Astrocyte (in vitro differentiated cells and primary cell): ENCODE measurements at places on chromosomes 2 and 18.
A peak's percentile ranks its signal among the peaks of the same experiment; 100 is the strongest.

- DNase-seq = peak; percentile 87
Observed at GRCh38 chr2:17658251-17658843, 95.3 kb downstream of the SMC6 start.

DNA sequence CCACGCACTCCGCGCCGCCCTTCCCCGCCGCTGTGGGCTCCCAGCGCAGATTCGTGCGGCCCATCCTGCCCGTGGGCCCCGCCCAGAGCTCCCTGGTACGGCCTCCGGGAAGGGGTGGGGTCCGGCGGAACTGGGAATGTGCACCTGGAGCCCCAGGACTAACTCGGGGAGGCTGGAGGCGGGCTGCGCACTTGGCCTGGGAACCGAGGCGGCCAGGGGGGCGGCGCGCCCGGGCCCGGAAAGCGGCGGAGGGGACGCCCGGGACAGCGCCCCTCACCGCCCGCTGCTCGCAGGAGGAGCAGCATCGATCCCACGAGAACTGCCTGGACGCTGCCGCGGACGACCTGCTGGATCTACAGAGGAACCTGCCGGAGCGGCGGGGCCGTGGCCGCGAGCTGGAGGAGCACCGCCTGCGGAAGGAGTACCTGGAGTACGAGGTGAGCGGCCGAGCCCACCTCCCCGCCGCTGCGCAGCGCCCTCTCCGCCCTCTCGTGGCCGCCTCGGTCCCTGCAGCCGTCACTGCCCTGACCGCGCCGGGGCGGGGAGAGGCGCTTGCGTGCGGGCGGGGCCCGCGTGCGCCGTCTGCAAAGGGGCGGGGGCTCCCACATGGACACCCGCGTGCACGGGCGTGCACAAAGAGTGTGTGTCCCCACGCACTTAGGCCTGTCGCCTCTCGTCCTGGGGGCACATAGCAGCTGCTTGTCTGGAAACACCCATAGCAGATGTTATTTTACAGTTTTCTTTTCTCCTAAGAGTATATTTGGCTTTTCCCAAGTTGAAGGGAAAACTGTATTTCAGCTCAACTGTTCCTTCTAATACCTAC lies 25.2 kb downstream of the PSD4 start:
- peak; percentile 37 for DNase-seq

GRCh38 chr2:166563894-166564293 lies 69.8 kb upstream of the SCN7A start:
- peak; percentile 14 for DNase-seq

- no peak for DNase-seq
Observed at GRCh38 chr2:178782236-178782635, 25.0 kb downstream of the TTN start.

DNA sequence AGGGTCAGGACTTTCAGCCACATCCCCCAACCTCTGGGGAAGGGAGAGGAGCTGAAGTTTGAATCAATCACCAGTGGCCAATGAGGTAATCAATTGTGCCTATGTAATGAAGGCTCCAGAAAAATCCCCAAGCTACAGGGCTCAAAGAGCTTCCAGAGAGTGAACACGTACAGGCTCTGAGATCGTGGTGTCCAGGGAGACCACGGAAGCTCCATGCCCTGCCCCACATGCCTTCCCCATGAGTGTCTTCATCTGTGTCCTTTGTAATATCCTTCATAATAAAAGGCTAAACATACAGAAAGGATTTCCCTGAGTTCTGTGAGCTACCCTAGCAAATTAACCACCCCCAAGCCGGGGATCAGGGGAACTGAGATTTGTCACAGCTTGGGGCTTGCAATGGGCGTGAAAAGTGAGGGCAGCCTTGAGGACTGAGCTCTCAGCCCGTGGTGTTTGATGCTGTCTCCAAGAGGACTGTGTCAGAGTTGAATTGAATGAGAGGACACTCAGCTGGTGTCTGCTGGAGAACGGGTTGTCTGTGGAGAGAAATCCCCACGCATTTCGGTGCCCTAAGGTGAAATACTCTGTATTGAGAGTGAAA lies 25.5 kb upstream of the TUBB6 start:
- DNase-seq = peak; percentile 92

GRCh38 chr2:8574196-8575037 lies 107.4 kb upstream of the ID2 start:
- DNase-seq = peak; percentile 43

DNA sequence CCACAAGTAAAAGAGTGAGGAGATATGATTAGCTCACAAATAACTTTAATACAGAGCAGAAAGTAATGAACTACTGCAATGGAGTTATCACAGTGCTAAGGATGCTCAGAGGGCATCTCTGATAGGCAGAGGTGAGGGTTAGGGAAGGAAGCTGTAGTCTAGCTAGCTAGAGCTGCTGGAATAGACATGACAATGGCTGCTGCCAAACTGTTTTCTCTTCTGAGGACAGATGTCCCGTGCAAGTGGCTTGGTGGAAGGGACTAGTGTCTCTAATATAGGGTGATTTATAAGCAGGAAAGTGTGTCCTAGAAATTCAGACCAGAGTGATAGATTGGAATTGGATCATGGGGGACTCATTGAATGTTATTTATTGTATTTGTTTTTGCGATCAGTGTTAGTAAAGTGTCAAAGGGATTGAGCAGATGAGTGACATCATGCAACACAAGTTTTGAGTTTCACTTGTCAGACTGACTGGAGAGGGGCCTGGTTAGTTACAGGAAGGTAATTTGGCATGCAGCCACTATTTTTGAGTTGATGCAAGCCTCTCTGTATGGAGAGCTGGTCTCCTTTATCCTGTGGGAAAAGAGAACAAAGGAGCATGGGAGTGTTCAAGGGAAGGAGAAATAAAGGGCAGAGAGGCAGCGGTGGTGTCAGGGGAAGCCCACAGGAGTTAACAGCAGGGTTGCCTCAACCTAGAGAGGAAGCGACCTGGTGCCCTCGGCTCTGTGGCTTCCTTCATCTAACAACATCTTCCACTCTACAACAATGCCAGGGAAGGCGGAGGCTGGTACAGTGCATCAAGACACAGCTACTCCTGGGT lies 1.9 kb downstream of the CTLA4 start:
- DNase-seq = no peak

GRCh38 chr2:74744731-74745515 lies 89.0 kb upstream of the HK2 start:
- no peak for DNase-seq

DNA sequence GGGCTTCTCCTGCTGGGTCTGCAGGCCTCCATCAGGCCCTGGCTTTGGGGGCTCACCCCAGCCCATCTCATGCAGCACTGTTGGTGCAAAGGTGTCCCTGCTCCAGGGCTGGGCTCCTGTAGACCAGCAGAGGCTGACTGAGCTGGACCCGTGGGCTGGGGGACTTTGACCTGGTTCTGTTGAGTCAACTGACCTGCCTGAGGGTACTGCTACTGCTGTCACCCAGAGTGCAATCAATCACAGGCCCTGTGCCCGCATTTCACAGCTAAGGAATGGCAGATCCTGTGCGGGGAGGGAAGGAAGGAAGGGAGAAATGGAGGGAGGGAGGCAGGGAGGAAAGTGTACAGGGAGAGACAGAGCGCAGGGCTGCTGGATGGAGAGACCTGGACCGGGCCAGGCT lies 136.8 kb downstream of the TPO start:
- no peak for DNase-seq

- no peak for DNase-seq
Observed at GRCh38 chr18:51622702-51623101, 425.2 kb upstream of the MEX3C start.

DNA sequence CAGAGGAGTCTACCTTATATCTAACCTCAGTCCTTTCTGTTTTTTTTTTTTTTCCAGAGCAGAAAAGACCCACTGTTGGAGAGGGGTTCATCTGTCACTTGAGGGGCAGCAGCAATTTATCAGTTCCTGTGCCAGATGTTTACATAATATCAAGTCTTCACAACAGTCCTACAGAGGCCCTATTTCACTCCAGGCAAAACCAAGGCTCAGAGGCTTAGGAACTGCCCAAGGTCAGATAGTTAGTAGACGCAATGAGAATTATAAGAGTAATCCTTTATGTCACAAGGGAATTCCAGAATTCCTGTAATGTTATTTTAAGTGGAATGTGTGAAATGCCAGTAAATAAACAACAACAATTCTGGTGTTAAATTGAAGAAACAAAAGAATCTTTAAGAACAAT lies 696.1 kb downstream of the NRXN1 start:
- no peak for DNase-seq

GRCh38 chr2:217994776-217995274 lies 8.0 kb downstream of the TNS1 start:
- peak; percentile 87 for DNase-seq

GRCh38 chr2:133331436-133331835 lies 236.8 kb downstream of the NCKAP5 start:
- DNase-seq = no peak

- DNase-seq = peak; percentile 65
Observed at GRCh38 chr2:150147889-150148683, 339.4 kb downstream of the RND3 start.

DNA sequence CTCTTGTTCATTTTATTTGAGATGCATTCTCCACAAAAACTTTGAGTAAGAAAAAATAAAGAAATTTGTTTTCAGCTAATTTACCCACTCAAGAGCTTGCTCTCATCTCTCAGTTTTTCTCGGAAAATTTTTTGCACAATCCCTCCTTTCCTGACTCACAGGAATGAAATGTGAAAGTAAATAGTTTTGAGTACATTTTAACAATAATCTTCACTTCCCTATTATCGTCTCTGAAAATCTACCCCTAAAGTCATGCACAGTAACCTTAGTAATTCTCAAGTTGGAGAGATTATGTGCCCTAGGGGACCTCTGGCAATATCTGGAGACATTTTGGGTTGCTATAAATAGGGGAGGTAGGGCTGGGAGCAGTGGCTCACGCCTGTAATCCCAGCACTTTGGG lies 2.6 kb downstream of the CYB5A start:
- DNase-seq = no peak

GRCh38 chr2:206824087-206824618 lies 58.7 kb downstream of the FASTKD2 start:
- DNase-seq = no peak

DNA sequence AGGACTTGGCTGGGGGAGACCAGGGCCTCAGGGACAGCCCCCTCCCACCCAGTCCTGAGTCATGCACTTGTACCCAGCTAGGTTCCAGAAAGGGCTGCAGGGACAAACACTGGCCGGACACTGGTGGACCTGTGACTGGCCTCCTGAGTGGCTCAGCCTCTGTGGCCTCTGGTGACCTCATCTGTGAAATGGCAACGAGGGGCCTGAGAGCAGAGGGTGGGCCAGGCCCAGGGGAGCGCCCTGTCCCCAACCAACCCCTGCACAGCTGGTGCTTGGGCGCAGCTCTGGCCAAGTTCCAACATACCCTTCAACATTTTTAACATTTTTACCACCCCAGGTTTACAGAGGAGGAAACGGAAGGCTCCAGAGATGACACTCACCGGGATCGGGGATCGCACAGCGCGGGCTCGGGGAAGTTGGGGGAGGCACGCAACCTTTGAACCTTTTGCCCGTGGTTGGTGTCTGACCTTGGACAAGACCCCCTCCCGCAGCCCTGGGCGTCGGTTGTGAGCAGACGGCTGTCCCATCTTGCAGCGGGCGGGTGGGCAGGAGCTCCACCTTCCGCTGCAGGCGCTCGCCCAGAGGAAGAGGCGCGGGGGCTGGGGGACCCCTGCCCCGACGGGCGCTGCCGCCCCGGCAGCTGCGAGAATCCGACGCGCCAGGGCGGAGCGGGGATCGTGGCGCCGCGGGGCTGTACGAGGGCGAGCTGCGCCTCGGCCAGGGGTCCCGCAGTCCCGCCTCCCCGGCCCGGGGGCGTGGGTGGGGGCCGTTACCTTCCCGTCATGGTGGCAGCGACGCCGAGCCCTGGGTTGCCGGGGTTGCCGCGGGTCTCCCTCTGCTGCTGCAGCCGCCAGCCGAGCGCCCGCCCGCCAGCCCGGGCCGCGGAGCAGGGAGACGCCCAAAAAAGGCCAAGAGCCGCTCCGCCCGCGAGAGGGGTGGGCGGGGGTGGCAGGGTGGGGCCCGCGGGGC lies 805 bp downstream of the LIMS2 start:
- no peak for DNase-seq

GRCh38 chr2:152594022-152594766 lies 123.1 kb downstream of the PRPF40A start:
- no peak for DNase-seq

DNA sequence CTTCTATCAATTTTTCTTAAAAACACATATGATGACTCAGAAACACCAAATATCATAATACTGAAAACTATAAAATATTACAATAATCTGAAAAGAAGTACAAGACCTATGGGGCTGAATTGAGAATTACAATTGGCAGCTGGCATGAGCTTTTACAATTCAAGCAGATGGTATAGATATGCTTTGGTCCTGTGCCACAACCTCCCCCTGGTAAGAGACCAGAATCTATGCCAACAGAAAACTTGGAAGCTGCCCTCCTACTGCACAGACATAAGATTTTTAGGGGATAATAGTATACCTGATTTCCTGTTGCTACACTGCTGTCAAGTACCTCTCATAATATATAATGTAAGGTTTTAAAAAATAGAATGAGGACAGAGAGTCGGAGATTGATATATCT lies 46.8 kb upstream of the CDH7 start:
- no peak for DNase-seq

- DNase-seq = no peak
Observed at GRCh38 chr18:67517444-67517765, 885 bp upstream of the DSEL start.

GRCh38 chr2:4668381-4668780 lies 965.0 kb downstream of the DCDC2C start:
- DNase-seq = no peak

- no peak for DNase-seq
Observed at GRCh38 chr2:207724113-207724512, 12.7 kb downstream of the CCNYL1 start.

DNA sequence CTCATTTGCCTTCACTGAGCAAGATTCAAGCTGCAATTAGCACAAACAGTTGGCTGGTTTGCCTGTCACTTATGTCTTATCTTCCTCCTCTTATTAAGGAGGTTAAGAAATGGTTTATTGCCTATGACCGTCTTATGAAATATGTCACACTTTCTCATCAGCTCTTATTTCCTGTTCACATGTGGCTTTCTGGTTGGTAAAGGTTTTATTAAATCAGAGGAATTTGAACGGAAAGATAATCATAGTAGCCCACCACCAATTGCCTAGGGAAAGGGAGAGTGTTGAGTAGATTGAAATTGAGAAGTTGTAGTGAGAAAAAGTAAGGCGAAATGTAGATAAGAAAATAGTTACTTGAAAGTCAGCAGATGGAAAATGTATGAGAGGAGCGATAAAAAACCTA lies 4.2 kb upstream of the IL1R1 start:
- no peak for DNase-seq

- DNase-seq = peak; percentile 16
Observed at GRCh38 chr2:237895544-237896506, 36.4 kb downstream of the RAMP1 start.

DNA sequence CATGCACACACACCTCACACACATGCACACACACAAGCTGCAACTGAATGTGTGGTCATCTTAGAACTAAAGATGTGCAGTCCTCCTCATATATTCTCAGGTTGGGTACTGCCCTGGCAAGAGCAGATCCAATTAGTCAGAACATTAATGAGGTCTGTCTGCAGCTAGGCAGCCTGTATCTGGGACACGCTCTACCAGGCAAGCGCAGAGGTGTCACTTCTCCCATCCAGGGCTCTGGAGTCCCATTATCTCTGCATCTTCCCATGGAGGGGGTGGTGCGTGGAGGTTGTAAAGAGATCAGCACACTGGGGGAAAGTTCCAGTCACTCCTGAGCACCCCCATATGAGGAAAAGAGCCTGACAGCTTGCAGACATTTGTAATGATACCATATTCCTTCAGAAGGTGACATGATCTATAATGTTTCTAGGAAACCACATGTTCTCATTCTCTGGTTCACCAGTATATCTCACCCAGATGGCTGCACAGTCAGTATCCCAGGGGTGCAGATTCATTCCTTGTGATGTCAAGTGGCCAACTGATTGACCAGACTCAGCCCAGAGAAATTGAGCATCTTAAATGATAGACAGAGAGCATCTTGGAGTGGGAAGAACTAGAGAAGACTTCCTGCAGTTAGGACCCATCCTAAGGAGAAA lies 95.4 kb downstream of the RTN4 start:
- no peak for DNase-seq
